ENCODE measurements at places on chromosomes 13 and 19.

DNA sequence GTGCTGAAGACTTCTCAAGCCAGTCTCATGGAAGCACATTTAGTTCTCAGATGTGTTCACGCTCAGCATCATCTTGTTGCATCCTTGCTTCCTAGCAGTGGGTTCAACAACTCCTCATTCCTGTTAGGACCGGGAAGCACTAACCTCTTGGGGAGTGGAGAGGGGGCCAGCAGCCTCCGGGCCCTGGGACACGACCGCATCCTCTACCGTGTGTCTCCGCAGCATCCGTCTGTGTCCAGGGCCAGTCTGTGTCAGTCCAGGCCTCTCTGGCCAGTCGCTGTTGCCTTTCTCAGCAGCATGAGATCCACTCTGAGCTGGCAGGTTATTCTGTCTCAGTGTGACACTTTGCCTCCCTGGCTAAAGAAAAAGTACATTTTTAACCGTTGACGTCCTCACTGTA lies 17.0 kb downstream of the PDCD5 start:
- DNase-seq: no peak

DNA sequence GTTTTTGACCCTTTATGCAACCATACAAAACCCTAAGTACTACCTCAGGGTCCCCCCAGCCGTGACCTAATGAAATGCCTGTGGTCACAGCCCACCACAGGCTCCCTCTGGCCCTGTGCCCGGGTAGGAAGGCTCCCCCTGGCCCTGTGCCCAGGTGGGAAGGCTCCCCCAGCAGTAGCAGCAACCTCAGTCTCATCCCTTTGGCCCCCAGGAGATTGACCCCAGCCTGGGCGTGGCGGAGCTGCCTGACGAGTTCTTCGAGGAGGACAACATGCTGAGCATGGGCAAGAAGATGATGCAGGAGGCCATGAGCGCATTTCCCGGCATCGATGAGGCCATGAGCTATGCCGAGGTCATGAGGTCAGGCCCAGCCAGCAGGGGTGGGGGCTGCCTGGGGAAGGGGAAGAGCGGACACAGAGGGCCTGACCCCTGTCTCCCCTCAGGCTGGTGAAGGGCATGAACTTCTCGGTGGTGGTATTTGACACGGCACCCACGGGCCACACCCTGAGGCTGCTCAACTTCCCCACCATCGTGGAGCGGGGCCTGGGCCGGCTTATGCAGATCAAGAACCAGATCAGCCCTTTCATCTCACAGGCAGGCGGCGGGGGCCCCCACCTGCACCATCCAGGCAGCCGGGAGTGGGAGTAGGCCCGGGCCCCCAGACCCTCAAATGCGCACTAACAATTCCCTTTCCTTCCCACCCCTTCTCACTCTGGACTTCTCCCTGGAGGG lies 6.3 kb upstream of the BEST2 start:
- DNase-seq: no peak

GRCh38 chr13:73040484-73040883 lies 18.3 kb upstream of the KLF5 start:
- no peak for DNase-seq

- no peak for DNase-seq
These were observed 1541.1 kb downstream of the UQCRFS1 start for GRCh38 chr19:27671876-27672275.

DNA sequence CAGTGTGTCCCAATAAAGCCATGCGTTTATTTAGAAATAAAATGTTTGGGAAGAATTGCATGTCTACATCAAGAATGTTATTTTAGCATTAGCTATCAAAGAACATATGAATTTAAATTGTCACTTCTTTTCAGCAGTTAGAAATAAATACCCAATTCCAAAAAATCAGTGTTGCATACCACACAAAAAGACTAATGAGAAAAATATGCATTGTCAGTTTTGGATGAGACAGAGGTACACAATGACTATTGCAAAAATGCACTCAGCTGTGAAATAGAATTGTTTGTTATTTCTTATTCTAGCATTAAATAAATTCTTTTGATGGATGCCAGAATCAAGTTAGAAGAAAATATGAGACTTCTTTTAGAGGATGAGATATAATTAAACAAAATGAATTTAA lies 833.9 kb downstream of the SLITRK1 start:
- DNase-seq: no peak

GRCh38 chr19:50419580-50420035 lies 870 bp downstream of the SPIB start:
- no peak for DNase-seq

DNA sequence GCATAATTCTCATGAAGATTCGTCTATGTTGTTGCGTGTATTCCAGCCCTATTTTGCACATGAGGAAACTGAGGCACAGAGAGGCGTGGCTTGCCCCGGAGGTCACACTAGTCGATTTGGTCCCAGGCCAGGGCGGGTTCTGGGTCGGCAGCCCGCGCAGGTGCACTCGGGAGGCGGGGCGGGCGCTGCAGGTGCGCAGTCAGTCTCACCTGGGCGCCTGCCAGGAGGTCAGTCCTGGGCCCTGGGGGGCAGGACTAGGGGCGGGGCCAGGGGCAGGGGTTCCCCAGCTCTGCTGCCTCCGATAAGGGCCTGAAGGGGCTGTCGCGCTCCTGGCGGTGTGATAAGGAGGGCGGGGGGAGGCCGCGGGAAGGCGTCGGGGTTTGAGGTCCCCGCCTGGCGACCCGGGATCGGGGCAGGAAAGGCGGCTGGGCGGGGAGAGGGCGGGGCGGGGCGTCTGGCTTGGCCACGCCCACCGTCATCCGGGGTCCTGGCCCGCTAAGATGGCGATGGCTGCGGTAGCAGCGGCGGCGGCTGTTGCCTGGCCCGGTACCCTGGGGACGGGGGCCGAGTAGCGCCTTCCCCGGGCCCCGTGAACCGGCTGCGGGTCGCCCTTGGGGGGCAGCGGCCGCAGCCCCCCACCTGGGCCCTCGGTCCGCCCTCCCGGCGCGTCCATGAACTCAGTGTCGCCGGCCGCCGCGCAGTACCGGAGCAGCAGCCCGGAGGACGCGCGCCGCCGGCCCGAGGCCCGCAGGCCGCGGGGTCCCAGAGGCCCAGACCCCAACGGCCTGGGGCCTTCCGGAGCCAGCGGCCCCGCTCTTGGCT lies at the start of gene ATG4D:
Gene ATG4D, plus strand, starts transcription at position 485 of the 822 bp plus-strand sequence. Its CDS starts 187 bp downstream, at position 672.
- peak; percentile 55 for DNase-seq

GRCh38 chr19:5667751-5668271 lies 12.5 kb downstream of the MICOS13 start:
- DNase-seq: no peak

- no peak for DNase-seq
These were observed 24.7 kb downstream of the PPP1R37 start for GRCh38 chr19:45117671-45118070.

DNA sequence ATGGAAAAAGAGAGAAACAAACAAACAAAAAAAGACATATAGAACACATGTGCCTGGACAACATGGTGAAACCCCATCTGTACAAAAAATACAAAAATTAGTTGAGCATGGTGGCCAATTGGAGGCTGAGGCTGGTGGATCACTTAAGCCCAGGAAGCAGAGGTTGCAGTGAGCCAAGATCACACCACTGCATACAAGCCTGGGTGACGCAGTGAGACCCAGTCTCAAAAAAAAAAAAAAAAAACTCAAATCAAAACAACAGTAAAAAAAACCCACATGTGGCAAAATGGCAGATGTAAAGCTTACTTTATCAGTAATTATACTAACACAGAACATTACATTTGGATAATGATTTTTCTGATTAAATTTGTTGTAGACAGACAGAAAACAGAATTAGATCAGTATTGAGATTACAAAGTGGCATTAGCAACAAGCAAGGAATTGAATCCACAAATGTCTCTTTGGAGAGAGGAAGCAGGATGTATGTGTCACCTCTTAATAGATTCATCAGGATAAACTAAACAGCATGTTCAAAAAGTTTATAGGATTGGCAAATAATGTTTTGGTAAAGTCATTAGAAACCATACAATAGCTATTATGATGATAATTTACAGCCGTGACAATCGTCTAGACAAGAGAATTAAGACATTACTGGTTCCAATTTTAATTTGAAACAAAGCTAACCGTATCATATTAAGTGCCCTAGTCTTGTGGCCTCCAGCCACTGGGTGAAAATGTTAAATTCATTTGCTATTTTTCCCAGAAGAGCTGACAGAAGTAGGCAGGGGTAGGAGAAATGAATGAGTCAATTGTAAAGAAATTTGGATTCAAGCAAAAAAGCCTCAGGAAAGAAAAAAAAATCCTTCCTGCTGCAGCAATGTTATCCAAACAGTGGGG lies 206.0 kb downstream of the FGF14 start:
- DNase-seq: no peak

DNA sequence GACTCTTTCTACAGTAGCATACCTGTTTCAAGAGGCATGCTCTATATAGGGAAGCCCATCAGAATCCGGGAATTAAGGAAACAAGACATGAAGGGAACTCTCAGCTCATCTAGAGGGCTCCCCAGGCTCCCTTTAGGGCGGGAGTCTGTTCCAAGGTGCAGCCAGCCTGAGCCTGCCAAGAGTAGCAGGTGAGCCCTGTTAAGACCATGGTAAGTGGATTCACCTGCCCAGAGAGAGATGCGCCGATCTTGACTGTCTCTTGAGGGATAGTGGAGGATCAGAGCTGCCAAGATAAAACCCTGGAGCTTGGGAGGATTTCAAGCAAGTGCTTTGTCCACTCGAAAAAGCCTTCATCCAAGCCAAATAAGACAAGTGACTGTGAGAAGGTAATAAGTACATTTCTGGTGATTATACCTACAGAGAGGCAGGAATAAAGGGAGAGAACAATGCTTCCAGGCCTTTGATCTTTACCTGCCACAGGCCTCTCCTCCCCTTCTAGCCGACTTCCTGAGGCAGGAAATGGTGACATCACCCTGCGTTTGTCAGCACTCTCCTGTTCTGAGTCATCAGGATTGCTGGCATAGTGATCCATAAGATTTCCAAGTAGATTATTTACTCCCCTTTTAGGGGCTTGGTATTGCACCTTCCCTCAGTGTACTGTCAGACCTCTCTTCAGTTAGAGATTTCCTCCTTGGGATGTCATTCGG lies 31.5 kb downstream of the KLF5 start:
- DNase-seq: no peak

DNA sequence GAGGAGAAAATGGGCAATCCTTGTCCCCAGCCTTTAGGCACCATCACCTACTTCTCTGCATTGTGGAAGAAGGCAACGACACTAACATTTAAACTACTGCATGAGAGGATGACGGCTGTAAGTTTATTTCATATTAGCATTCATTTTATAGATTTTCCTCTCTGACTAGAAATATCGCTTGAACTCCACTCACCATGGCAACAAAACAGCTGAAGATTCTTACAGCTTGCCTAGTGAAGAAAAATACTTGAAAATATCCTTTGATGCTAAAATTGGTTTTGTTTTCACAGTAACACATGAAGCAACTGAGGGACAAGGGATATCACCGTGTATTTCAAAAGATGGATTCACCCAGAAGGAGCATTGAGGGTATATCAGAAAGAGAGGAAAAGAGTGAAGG lies 284.3 kb downstream of the LIG4 start:
- DNase-seq: no peak

- no peak for DNase-seq
These were observed 36.1 kb downstream of the CRTC1 start for GRCh38 chr19:18719541-18719940.

GRCh38 chr13:22040810-22041364 lies 370.0 kb downstream of the FGF9 start:
- no peak for DNase-seq

- DNase-seq: peak; percentile 50
These were observed 4.3 kb upstream of the ZNF17 start for GRCh38 chr19:57406516-57407123.

- DNase-seq: no peak
These were observed 251.3 kb downstream of the MAB21L1 start for GRCh38 chr13:35225159-35225558.

- DNase-seq: no peak
These were observed 276.0 kb downstream of the DNAJC15 start for GRCh38 chr13:43299374-43299773.

DNA sequence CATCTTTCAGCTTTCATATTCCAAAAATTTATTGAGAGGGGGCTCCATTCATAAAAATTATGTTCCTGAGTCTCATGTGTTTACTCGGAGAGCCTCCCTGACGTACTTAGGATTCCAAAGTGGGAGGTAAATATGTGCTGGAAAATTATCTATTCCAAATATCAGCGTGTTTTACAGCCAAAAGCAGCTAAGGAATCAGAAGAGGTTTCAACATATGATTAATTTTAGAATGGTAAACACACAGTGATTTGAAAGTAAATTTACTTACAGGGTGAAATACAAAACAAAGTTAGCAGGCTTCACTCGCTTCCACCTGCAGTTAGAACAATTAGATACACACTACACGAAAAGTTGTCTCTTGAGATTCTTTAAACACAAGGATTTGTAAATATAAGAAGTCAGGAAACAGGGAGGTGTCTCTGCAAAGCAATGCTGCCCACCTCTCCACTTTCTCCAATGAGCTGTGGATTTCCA lies 313.8 kb upstream of the NBEA start:
- no peak for DNase-seq

DNA sequence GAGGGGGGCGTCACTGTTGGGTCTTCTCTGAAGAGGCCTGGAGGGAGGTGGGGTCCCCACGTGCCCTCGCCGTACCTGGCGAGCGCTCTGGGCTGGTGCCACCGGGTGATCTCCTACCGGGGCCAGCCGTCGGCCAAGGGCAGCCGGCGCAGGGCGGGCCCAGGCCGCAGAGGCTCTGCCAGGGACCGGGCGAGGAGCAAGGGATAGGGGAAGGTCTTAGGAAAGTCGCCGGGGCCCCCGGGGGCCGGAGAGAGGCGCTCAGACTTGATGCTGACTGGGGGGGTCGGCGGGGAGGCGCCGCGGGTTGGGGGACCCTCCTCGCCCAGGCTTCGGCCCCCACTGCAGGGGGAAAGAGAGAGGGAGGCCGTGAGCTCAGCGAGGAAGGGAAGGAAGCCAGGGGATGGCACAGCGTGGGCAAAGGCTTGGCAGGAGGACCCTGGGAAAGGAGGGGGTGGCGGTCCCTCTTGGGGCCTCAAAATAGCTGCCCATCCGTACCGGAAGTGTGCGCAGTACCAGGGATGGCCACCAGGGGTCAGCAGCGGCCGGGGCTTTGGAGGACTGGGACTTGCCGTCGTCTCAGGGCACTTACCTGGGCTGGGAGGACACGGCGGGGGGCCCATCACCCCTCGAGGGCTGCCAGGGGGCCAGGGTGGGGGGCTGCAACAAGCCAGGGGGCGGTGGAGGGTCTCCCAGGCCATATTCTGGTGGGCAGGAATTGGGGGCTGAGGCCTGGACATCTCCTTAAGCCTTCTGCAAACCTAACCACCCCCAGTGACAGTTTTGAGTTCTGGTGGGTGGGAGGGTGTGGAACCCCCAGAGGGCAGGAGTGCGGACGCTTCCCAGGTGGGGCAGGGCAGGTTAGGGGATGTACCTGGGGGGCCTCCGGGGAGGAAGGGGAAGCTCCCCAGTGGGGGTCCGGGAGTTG lies 7.7 kb upstream of the TMEM161A start:
- peak; percentile 56 for DNase-seq

DNA sequence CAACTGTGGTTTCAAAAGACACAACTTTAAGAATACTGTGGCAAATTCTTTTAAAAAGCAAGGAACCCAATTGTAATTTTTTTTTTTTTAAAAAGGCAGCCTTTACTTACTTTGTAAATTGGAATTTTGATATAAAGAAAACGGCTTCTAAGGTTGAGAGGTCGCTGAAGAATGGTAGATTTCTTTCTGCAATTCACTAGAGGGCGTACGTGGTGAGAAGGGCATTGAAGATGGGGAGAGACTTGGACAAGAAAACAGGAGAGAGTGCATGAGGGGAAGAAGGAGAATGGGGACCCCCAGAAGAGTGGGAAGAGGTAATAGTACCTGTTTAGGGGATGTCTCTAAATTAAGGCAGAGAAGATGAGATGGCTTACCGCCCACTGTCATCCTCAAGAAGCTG lies 33.5 kb upstream of the PABPC3 start:
- no peak for DNase-seq

GRCh38 chr13:21338156-21338555 lies 120.9 kb downstream of the ZDHHC20 start:
- DNase-seq: no peak

- peak; percentile 39 for DNase-seq
These were observed 313.2 kb downstream of the SHISA2 start for GRCh38 chr13:25738342-25739196.

All from NK-92 treated with Interleukin-12 subunit alpha and Interleukin-12 subunit beta, amount 100 ng/mL, for 24 hours (cell line).